Ureter (tissue), 1 donor: ENCODE measurements at places on chromosomes 13 and 19. TPM values are rescaled to one million over a fixed set of nuclear protein-coding genes. Genes with fewer than 3 reads are reported as not detected.

Gene NDUFA3
- total RNA-seq, result 126 TPM

Gene KLK2
- total RNA-seq, result not detected

Gene DKKL1
- total RNA-seq, result 0.62 TPM

Gene RAB3D
- 58.1 TPM for total RNA-seq

Gene ISYNA1
- total RNA-seq, result 116 TPM

Gene ELSPBP1
- not detected for total RNA-seq

DNA sequence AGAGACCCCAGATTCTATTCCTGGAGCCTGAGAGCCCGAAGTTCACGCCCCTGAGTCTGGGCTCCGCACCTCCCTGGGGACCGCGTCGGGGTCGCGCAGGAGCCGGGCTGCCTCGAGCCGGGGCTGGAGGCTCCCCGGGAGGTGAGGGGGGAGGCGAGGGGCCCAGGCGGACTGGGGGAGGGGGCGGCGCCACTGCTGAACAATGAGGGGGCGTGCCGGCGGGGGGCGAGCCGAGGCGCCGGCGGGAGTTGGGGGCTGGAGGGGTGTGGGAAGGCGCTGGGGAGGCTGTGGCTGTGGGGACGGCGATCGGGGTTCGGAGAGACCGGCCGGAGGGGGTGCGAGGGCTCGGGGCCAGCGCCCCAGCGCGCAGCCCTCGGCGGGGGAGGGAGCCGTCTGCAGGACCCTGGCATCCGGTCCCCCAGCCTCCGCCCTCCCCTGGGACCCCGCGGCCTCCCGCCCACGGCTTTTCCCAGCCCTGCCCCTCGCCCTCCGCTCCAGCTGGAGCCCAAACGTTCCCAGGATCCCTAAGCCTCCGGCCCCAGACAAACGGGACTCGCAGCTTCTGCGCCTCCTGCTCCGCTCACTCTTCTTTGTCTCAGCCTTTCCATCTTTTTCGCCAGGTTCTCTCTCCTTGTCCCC is 922 bp downstream of the PLEKHG2 start:
- DNase-seq, result peak; percentile 75

DNA sequence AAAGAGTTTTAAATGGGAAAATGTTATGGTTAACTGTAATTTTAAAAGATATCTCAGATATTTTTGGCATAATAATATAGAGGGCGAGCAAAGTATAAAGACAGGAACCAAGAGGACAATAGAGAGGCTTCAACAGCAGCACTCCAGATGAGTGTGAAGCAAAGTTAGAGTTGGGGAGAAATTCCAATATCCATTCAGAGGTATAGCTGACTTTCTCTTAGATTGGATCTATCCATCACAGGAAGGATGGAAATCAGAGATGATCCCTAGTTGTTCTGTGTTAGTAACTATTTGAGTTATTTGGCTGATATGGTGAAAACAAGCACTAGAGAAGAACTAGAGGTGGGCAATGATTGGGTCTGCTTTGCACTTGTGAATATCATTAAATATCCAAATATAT is 786.0 kb upstream of the KLHL1 start:
- DNase-seq, result no peak

- DNase-seq, result no peak
These were observed 35.8 kb upstream of the GTF2F2 start for GRCh38 chr13:45084515-45084914.

DNA sequence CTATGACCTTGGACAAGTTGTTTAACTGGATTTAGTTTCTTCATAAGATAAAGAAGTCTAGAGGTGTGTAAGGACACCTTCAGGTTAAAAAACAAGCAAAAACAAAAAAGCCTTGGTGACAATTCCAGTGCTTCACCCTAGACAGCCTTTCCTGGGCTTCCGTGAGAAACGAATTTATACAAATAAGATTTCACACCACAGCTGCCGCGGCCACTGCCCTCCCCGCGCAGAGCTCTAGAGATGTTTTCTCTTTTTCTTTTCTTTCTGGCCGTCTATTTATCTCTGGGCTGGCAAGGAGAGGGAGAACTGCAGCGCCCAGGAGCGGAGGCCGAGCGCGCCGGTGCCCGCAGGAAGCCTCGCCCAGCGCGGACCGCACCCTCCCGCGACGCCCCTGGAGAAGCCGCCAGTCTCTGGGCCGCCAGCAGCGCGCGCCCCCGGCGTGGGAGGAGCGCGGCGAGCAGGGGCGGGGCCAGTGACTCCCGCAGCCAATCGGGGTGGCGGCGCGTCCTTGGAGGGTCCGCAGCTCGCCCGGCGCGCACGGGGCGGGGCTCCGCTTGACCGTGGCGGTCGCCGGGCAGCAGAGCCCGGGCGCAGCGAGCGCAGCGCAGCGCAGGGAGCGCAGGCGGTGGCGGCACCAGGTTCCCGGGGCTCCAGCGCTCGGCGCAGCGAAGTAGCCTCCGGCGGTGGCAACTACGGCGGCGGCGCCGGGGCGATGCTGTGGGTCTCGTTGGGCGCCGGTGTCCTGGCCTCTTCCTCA is 107.0 kb downstream of the RXFP2 start:
- peak; percentile 81 for DNase-seq

GRCh38 chr13:43773602-43774001 is 13.2 kb downstream of the ENOX1 start:
- DNase-seq, result no peak

DNA sequence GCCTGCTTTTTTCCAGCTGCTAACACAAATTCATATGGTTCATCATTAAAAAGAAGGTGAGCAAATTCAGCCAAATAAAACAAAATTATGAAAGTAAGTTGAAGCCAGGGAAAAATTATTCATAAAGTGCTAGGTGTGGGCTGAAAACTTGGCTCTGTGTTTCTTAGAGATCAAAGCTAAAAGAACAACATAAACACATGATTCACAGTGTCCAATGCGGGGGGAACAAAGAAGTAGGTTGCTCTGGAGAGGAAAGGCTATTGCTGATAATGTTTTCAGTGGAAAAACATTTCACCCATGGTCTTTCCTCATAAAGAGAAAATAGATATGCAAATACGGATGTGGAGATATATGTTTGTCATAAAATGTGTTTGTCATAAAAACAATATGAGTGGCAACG is 1691.5 kb upstream of the SLC10A2 start:
- no peak for DNase-seq

- DNase-seq, result no peak
These were observed 1323.9 kb upstream of the SPRY2 start for GRCh38 chr13:81664872-81665271.

- DNase-seq, result no peak
These were observed 37.9 kb downstream of the CELF5 start for GRCh38 chr19:3262362-3262761.

GRCh38 chr13:101026328-101026727 is 351.7 kb upstream of the TMTC4 start:
- DNase-seq, result no peak

DNA sequence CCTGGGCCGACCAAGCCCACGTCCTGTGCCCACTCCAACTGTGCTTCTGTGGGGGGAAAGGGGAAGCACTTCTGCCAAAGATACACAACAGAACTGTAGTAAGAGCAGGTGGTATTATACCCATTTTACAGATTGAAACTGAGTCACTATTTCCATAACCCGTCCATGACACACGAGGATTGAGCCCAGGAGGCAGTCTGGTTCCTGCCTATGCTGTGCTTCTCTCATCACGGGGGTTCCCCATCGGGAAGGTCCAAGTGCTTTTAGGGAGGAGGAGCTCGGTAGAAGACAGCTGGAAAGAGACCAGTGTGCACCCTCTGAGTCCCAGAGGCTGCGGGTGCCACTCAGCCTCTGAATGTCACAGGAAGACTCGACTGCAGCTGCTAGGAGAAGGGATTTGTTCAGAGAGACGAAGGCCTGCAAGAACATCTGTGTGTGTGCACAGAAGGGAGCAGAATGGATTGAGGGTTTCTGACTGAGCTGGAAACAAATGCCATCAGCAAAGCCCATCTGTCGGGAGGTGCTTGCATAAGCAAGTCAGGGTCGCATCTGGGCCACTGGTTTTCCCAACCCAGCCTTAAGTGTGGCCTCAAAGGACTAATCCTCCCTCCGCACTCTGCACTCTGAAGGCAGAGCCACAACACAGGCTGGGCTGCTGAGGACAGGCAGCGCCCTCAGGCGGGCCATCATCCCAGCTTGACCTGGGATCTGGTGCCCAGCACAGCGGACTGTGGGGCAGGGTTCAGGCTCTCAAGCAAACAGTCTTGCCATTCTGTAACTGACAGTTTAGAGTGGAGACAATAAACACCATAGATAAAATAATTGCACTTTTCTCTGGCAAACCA is 150.0 kb downstream of the DPF1 start:
- DNase-seq, result no peak
